ENCODE measurements at places on chromosomes 11 and 22. TPM values are rescaled to one million over a fixed set of nuclear protein-coding genes. Genes with fewer than 3 reads are reported as not detected.

DNA sequence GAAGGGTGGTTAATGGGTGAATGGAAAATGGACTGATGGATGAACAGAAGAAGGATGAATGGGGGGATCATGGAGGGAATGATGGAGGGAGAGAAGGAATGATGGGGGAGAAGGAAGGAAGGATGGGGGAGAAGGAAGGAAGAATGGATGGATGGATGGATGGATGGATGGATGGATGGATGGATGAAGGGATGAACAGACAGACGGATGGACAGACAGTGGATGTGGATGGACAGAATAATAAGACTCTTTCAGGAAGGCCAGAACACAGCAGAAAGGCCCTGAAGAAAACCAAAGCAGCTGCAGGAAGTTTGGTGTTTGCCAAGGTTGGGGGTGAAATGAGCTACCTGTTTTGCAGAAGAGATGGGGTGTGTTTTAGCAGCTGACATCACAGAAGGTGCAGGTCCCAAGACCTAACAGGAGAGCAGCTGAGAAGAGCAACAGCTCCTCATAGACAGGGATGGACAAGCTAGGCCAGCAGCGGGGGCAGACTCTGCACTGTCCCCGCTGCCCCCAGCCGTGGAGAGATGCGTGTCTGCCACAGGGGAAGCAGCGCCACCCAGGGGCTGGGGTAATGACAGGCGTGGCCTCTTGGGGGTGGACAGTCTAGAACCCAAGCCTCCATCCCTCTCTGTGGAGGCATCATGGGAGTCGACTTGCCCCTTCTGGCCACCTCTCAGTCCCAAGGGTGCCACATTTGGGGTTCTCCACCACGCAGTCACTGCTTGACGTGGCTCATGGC lies 17.9 kb downstream of the C1QTNF6 start:
- H3K4me1 ChIP-seq: peaks cover 3% of the 10 kb centered on the region
- no peak overlapping the region for H3K27ac ChIP-seq
- H3K4me3 ChIP-seq: no peak overlapping the region

DNA sequence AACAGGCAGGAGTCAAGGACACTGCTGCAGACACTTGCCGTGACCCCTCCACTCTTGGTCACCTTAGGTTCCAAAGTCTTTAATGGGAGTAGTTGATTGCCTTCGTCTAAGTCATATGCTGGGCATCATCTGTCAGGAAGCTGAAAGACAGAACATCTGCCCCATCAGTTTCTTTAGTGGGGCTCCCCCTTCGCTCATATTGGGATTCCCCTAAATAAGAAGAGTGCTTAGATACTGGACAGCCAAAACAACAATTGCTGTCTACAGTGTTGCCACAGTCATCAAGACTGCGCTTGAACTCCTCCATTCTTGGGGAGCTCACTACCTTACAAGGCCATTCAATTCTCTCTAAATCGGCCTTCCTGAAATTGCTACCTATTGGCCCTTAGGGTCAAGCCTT lies 58.5 kb downstream of the UBASH3B start:
- H3K27ac ChIP-seq: no peak overlapping the region
- H3K4me3 ChIP-seq: no peak overlapping the region
- no peaks in the 10 kb centered on the region for H3K4me1 ChIP-seq
- H3K36me3 ChIP-seq: no peaks in the 10 kb centered on the region
- no peak for DNase-seq

The OR8D1 gene
- total RNA-seq: not detected

GRCh38 chr11:83292709-83293456 lies 6.7 kb upstream of the CCDC90B start:
- H3K27ac ChIP-seq: no peak overlapping the region
- H3K4me3 ChIP-seq: no peak overlapping the region
- peak; percentile 25 for DNase-seq
- H3K4me1 ChIP-seq: peaks cover 4% of the 10 kb centered on the region
- no peaks in the 10 kb centered on the region for H3K27me3 ChIP-seq
- H3K36me3 ChIP-seq: no peaks in the 10 kb centered on the region

DNA sequence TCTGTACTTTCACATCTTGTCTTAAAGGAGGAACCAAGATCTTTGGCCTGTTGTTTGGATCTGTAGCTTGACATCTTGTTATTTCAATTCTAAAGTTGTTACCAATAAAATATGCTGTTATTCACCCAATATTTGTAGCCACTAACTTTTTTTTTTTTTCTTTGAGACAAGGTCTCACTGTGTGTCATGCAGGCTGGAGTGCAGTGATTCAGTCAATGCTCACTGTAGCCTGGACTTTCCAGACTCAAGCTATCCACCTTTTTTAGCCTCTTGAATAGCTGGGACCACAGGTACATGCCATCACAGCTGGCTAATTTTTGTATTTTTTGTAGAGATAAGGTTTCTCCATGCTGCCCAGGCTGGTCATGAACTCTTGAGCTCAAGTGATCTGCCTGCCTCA lies 769.4 kb downstream of the DLG2 start:
- H3K4me1 ChIP-seq: no peaks in the 10 kb centered on the region
- H3K27ac ChIP-seq: no peak overlapping the region
- DNase-seq: no peak
- H3K36me3 ChIP-seq: no peaks in the 10 kb centered on the region

- peaks cover 37% of the 10 kb centered on the region for H3K4me1 ChIP-seq
- no peaks in the 10 kb centered on the region for H3K36me3 ChIP-seq
- peak overlapping the region; percentile 54 for H3K27ac ChIP-seq
- DNase-seq: no peak
Measured at GRCh38 chr11:79083352-79083751, 357.5 kb downstream of the TENM4 start.

The DBX1 gene
- total RNA-seq: not detected

GRCh38 chr11:93169950-93170561 lies 27.7 kb downstream of the SLC36A4 start:
- H3K27me3 ChIP-seq: no peaks in the 10 kb centered on the region
- H3K27ac ChIP-seq: no peak overlapping the region
- H3K4me1 ChIP-seq: no peaks in the 10 kb centered on the region
- DNase-seq: no peak
- H3K4me3 ChIP-seq: no peak overlapping the region
- H3K36me3 ChIP-seq: no peaks in the 10 kb centered on the region

The UBTFL1 gene
- total RNA-seq: not detected

The HIC2 gene
- total RNA-seq: 4.0 TPM

- H3K4me1 ChIP-seq: no peaks in the 10 kb centered on the region
- no peaks in the 10 kb centered on the region for H3K36me3 ChIP-seq
- DNase-seq: no peak
- H3K27me3 ChIP-seq: no peaks in the 10 kb centered on the region
- no peak overlapping the region for H3K27ac ChIP-seq
Measured at GRCh38 chr11:94203070-94203469, 74.4 kb downstream of the PANX1 start.

The OR52I2 gene
- total RNA-seq: not detected

The MMP13 gene
- total RNA-seq: not detected

GRCh38 chr11:86569109-86569508 lies 103.3 kb downstream of the ME3 start:
- no peaks in the 10 kb centered on the region for H3K27me3 ChIP-seq
- peaks cover 21% of the 10 kb centered on the region for H3K4me1 ChIP-seq
- no peak overlapping the region for H3K27ac ChIP-seq
- H3K36me3 ChIP-seq: no peaks in the 10 kb centered on the region

GRCh38 chr11:17602105-17603001 lies 55.3 kb downstream of the OTOG start:
- H3K36me3 ChIP-seq: no peaks in the 10 kb centered on the region
- no peak overlapping the region for H3K4me3 ChIP-seq
- DNase-seq: no peak

GRCh38 chr11:77302752-77303151 lies 1.3 kb upstream of the GDPD4 start:
- no peak overlapping the region for H3K4me3 ChIP-seq
- no peaks in the 10 kb centered on the region for H3K4me1 ChIP-seq
- no peaks in the 10 kb centered on the region for H3K27me3 ChIP-seq
- H3K36me3 ChIP-seq: no peaks in the 10 kb centered on the region

GRCh38 chr11:67312187-67313021 lies 9.1 kb downstream of the SSH3 start:
- H3K4me3 ChIP-seq: no peak overlapping the region

- H3K36me3 ChIP-seq: no peaks in the 10 kb centered on the region
- H3K27ac ChIP-seq: no peak overlapping the region
- H3K4me1 ChIP-seq: peaks cover 7% of the 10 kb centered on the region
- H3K4me3 ChIP-seq: no peak overlapping the region
Measured at GRCh38 chr11:47204637-47204989, 10.2 kb upstream of the DDB2 start.

The TYMP gene
- total RNA-seq: 65.3 TPM

GRCh38 chr11:117255966-117256365 lies 23.5 kb downstream of the RNF214 start:
- H3K36me3 ChIP-seq: peaks cover 4% of the 10 kb centered on the region
- no peaks in the 10 kb centered on the region for H3K27me3 ChIP-seq
- no peak overlapping the region for H3K4me3 ChIP-seq

DNA sequence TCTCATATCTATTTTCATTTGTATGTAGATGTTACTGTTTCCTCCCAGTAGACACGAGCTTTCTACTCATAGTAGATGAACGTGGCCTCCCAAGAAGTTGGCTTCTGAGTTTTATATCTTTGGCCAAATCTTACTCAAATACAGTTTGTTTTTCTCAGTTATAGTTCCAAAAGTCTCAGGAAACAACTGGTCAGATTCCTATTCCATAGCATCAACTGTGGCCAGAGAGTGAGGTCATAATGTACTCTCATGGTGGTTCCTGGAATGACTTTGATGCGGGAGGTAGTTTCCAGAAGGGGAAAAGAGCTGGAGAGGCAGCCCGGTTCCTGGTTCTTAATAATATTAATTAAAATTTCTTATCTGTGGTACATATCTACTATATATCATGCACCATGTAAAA lies 77.3 kb downstream of the SLC17A6 start:
- no peaks in the 10 kb centered on the region for H3K27me3 ChIP-seq
- H3K4me3 ChIP-seq: no peak overlapping the region
- H3K36me3 ChIP-seq: no peaks in the 10 kb centered on the region

The LUZP2 gene
- not detected for total RNA-seq

The MS4A3 gene
- not detected for total RNA-seq

DNA sequence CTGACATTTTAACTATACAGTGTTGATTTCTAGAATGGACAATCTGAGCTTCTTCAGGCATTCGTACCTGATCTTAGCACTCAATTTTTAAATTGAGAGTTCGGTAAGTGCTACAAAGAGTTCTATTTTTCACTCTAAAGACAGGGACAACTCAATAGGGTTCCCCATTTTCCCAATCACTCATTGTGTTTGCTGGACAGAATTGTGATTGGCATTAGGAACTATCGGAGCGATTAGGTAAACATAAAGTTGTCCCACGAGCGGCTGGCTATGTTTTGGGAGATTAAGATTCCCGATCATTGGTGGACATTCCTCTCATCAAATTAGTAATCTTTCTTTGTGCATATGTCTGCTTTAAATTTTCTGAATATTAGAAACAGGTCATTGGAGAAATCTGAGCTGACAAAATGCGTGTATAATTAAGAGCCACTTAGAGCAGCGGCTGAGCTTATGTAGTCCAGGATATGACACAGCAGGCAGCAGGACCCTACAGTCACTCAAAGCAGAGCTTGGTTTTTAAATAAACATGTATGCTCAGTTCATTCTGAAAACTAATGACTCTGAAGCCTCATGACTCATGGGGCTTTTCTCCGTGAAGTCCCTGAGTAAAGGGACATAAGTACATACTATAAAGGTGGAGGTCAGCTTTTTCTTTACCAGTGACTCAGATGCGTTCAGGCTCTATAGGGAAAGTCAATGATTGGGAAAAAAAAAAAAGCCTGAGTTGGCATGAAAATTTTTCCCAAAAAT lies 109.4 kb downstream of the GRIA4 start:
- H3K27ac ChIP-seq: no peak overlapping the region
- DNase-seq: no peak
- no peaks in the 10 kb centered on the region for H3K4me1 ChIP-seq
- H3K27me3 ChIP-seq: no peaks in the 10 kb centered on the region

- no peaks in the 10 kb centered on the region for H3K36me3 ChIP-seq
- no peak overlapping the region for H3K4me3 ChIP-seq
- no peaks in the 10 kb centered on the region for H3K4me1 ChIP-seq
Measured at GRCh38 chr11:134844838-134845237, 432.8 kb upstream of the B3GAT1 start.

DNA sequence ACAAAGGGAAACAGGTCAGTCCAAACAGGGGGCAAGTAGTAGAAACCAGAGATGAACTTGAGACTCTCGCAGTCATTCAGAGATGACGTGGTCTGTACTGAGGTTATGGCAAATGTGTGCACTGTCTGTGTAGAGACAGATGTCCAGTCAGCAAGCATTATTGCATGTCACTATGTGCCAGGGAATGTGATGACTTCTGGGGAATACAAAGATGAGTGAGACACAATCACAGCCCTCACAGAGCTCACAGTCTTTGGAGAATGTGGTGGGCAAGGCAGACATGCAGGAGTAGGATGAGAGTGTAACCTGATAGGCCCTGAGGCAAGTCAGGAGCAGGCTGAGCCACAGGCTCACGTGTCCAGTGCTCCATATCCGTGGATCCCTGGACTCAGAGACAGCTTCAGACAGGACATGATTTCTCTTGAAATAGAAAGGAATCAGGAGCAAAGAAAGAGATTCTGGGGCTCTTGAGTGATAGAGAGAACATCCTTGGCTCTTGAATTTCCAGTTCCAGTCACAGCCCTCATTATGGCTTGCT lies 550.7 kb downstream of the ETS1 start:
- no peak overlapping the region for H3K27ac ChIP-seq
- H3K4me1 ChIP-seq: no peaks in the 10 kb centered on the region
- no peak overlapping the region for H3K4me3 ChIP-seq
- no peaks in the 10 kb centered on the region for H3K27me3 ChIP-seq
- DNase-seq: no peak

DNA sequence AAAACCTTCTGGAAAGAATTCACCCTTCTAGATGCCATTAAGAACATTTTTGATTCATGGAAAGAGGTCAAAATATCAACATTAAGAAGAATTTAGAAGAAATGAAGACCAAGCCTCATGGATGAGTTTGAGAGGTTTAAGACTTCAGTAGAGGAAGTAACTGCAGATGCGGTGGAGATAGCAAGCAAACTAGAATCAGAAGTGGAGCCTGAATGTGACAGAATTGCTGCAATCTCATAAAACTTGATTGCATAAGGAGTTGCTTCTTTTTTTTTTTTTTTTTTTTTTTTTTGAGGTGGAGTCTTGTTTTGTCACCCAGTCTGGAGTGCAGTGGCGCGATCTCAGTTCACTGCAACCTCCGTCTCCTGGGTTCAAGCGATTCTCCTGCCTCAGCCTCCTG lies 51.6 kb downstream of the MS4A13 start:
- H3K27ac ChIP-seq: no peak overlapping the region
- H3K4me3 ChIP-seq: no peak overlapping the region
- no peaks in the 10 kb centered on the region for H3K36me3 ChIP-seq
- no peak for DNase-seq
- no peaks in the 10 kb centered on the region for H3K4me1 ChIP-seq
- no peaks in the 10 kb centered on the region for H3K27me3 ChIP-seq

Data from body of pancreas (tissue), 4 donors.